ENCODE measurements at places on chromosomes 6 and 20.
A peak's percentile ranks its signal among the peaks of the same experiment; 100 is the strongest.

GRCh38 chr6:72350296-72350881 lies 271.5 kb upstream of the KCNQ5 start:
- DNase-seq, result no peak

- DNase-seq, result no peak
Measured at GRCh38 chr6:27757307-27757706, 154.9 kb downstream of the OR2B2 start.

- peak; percentile 17 for DNase-seq
Measured at GRCh38 chr20:35006531-35006971, 50.9 kb downstream of the MYH7B start.

DNA sequence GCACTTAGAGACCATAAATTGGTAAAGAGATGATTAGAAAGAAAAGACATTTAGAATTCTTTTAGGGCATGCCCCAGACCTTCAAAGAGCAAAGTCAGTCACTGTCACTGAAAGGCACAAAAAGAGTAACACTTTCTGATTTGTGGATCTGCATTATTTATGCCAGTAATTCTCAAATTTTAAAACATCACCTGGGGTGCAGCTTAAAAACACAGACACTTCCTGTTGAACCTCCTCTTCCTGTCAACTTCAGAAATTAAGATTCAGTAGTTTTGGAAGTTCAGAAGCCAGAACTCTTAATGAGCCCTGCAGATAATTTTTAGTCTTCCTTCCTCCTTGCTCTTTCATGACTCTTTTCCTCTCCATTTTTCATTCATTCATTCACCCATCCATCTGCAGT lies 137.5 kb downstream of the NRN1 start:
- no peak for DNase-seq

DNA sequence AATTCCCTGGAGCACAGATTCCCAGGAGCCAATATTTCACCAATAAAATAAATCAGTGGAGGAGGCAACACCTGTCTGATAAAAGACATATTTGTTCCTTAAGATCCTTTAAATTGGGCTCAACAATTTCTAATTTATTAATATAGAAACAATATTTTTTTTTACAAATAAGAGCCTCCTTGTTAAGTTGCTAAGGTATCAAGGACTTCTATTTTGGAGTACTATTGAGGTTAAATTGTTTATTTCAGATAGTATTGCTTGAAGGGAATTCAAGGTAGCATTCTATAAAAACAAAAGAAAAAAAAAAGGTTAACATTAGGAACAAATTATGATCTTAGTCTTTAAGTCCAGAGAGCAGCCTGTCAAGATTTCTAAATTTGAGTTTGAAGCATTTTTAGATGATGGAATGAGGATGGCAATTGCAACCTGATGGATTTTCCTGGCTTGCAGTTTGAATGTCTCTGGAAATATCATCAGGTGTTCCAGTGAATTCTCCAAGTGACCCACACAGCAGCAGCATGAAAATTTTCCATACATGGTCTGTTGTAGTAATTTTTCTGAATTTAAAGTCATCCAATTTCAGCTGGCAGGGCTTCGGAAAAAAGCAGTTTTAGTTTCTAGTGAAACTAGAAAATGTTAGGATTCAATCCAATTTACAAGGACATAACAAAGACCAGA lies 19.3 kb upstream of the NCR2 start:
- no peak for DNase-seq

DNA sequence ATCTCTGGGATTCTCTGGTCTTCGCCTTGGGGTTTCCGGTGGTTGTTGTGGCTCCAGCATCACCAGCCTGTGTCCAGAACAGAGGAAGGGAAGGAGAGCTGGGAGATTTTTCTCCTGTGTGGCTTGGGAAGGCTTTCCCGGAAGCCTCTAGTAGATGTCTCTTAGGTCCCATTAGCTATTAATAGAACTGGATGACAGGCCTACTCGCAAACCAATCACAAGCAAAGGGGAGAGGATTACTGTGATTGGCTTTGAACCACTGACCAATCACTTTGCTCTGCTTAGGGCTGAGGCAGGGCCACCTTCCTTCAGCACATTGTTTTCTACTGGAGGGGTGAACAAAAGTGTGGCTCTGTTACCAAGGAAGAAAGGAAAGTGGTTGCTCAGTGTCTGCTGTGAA lies 203.4 kb upstream of the SULF2 start:
- no peak for DNase-seq

DNA sequence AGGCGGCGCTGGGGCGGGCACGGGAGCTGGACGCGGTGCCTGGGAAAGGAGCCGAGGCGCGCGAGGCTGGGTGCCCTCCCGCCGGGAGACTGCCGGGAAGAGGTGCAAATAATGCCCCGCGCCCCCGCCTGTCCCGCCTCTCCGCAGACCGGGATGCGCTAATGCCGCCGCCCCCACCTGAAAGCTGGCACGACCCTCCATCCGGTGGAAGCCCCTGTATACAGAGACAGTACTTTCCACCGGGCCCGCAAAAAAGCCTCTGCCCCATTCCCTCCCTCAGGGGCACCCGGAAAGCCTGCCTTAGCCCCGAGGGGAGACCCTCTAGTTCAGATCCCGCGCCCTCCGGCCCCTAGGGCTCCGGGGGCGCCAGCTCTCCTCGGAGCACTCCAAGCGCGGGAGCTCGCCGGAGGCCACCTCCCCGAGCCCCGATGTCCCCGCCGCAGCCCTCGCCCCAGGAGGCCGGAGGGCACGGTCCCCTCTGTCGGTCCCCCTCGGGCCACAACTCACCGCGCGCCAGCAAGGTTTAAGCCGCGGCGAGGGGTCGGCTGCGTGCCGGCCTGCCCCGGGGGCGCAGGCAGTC lies 1.2 kb downstream of the GRM4 start:
- DNase-seq, result no peak

DNA sequence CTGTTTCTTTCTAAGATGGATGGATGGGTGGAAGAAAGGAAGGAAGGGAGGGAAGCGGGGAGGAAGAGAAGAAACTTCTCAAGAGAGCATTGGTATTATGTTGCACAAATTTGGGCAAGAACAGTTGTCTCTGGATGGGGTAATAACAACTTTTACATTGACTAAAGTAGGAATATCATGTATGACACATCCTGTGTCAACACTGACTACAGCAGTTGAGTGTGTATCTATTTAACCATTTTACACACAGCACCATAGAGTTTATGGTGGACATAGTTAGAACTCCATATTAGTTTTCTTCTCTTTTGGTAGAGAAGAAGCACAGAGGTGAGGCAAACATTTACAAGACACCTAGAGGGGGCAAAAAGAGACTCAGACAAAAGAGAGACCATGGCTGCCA lies 44.2 kb upstream of the RNF146 start:
- DNase-seq, result no peak

DNA sequence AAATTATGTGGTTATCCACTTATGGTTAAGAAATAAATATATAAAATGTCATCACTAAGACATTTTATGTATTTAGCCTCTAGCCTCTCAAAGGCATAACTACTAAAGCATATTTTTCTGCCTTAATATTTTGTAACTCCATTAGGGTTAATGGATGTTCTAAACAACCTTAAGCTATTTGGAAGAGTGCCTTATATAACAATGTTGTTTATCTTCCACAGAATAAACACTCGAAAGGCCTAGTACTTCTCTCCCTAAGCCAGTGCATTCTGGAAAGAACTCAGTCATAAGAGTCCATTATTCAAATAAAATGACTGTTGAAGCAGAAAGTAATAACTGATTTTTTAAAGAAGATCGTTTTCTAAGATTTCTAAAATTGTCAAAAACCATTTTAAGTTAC lies 15.0 kb upstream of the PRIM2 start:
- DNase-seq, result no peak

- no peak for DNase-seq
Measured at GRCh38 chr6:147869869-147870268, 361.4 kb downstream of the SAMD5 start.

GRCh38 chr6:128731249-128732165 lies 151.4 kb upstream of the LAMA2 start:
- DNase-seq, result no peak

- no peak for DNase-seq
Measured at GRCh38 chr6:21753241-21754108, 159.9 kb downstream of the SOX4 start.

- no peak for DNase-seq
Measured at GRCh38 chr20:44501448-44501847, 20.4 kb downstream of the SERINC3 start.

- no peak for DNase-seq
Measured at GRCh38 chr6:148596891-148597455, 149.9 kb upstream of the UST start.

DNA sequence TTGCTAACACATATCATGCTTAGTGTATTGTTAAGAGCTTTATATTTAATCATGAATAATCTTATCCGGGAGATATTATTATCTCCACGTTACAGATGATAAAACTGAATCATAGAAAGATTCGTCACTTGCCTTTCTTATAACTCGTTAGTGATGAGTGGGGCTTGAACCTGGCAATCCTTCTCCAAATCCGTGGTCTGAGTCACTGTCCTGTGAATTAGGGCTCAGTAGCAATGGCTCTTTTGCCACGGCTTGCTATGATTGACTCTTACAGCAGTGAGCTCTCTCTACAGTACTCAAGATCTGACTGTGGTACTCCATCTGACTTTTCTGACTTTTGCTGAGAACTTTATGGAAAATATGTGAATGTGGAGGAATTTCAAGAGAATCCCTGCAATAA lies 246.9 kb downstream of the PACRG start:
- no peak for DNase-seq

- DNase-seq, result peak; percentile 30
Measured at GRCh38 chr6:42532038-42532669, 31.7 kb upstream of the UBR2 start.

DNA sequence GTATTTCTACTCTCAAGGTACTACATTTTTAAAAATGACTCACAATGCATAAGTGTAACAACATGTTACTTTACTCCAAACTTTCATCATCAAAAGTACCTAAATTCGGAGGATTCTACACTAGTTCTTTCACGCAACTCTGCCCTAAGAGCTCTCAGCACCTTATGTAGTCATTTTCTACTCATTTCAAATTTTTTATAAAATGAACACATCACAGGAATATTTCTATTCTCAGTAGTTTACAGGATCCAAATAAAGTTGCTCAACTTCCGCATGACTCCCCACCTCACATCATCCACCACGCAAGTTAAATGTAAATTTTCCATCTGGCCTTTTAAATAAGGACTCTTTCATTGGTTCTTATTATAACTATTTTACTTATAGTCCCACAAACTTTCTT lies 344.9 kb upstream of the MANEA start:
- DNase-seq, result no peak

GRCh38 chr20:24575811-24576210 lies 106.4 kb downstream of the SYNDIG1 start:
- DNase-seq, result no peak

DNA sequence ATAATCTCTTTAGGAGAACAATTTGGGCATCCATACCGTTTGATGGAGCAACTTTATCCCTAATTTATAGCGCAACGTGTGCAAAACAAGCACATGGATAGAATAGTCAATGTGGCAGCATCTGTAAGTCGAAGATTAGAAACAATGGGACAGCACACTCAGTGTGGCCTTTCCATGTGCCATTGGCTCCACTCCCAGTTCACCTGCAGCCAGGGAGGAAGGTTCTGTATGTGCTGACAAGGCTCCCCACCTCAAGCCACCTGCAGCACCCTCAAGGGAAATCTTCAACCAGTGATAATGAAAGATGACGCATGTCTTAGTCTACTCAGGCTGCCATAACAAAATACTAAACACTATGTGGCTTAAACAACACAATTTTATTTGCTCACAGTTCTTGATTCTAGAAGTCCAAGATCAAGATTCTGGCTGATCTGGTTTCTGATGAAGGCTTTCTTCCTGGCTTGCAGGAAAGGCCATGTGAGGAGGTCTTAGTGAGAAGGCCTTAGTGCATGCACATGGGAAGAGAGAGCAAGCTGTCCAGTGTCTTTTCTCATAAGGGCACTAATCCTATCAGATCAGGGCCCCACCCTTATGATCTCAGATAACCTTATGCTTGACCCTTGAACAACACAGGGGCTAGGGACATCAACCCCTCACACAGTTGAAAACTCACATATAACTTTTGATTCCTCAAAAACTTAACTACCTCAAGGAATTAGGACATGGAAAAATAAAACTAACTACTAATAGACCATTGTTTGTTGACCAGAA lies 34.9 kb upstream of the SHLD1 start:
- DNase-seq, result no peak

DNA sequence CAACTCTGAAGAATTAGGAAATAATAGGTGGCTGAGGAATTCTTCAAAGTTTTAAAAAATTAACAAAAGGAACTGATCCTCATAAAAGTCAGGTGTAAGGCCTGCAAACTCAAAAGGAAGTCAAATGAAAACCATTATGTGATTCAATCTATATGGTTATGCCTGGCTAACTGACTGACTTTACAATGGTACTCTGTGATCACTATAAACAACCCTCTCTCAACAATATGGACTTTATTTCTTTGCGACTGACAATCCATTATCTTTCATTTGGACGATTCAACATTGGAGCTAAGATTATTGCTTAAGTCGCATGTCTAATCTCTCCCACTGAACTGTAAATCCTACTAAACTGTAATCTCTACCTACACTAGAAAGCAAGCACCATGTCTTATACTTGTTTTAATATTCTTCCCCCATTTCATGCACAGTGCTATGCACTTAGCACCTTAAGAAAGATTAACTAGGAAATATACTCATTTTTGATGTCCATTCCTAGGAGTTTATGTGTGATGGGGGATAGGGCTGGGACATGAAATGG lies 1.4 kb downstream of the STK38 start:
- no peak for DNase-seq

DNA sequence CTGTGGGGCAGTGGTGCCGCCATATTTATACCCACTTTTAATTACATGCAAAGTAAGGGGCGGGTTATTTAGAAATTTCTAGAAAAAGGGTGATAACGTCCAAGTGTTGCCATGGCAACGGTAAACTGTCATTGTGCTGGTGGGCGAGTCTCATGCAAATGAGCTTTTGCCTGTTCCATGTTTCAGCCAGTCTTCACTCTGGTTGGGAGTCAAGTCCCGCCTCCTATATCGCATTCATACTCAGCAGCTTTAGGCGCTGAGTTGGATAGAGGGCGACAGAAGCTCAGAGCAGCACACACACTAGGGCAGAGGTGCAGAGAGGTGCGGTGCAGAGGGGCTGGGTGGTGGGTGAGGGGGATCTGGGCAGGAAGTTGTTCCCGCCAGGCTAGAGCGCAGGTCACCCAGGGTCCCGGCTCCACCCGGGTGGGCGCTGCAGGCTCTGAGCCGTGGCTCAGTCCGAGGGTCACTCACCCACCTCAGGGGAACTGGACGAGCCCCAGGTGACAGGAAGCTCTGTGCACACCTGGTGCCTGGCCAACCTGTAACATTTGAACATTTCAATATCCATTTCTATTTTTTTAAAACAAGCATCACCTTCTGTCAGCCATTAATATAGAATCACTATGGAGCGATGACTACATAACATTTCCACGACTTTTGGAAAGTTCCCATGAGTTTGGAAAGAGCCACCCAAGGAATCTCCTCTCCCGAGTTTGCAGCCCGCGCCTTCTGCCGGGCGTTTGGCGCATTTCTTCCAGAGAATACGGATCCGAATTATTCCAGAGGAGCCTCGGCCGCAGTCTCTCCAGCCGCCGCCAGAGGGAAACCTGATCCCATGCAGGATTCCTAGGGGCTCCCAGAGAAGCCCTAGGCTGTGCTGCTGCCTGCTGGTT lies 89.1 kb upstream of the PHACTR3 start:
- DNase-seq, result no peak

Measured in GM12892 (cell line).